ENCODE measurements at places on chromosomes 4 and X.

DNA sequence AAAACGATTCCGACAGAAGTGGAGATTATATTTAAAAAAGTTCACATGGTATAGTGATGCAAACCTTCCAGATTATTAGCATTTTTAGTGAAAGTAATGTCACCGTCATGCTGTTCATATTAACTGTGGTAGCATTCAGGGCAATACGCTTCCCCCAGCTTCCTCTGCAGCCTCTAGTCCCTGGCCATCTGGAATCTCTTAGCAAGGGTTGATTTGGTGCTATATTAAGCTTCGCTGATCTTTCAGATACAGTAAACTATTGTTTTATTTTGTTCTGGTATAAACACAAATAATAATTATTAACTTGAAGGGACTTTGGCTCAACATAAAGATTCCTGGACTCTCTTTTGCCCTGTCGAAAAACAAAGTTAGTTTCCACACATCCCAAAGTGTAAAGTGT is 1080.5 kb upstream of the TENM3 start:
- no peak for DNase-seq

DNA sequence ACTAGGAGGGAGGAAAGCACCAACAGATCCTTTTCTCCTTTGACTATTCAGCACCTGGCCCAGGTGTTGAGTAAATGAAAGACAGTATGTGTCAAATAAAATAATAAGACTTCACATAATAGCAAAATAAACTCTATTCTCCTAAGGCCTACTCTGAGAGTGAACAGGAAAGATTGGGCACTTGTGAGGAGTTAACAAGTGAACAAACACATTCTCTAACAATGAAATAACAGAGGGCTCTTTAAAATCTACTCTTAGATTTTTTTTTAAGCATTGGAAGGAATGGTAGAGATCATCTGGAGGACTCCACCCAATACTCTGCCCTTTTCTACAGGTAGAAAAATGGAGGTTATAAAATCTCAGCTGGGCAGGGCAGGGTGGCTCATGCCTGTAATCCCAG is 39.1 kb upstream of the NOCT start:
- DNase-seq, result no peak

- DNase-seq, result no peak
Measured at GRCh38 chr4:181619651-181620050, 623.6 kb upstream of the TENM3 start.

DNA sequence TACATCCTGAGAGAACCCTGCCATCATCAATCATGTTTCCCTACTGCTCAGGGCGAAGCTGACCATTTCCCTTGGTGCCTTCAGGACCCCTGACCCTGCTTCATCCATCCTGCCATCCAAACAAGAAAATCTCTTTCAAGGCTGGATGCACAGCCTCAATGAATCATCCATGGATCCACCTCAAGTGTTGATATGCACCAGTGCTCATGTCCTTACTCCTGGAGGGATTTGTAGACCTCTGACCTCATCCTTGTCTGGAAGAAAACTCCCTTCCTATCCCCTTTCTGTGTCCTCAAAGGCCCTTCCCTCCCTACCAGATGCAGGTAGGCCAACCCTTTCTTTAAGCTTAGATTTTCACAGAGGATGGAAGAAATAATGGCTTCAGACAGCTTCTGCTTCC is 24.6 kb downstream of the BEX3 start:
- no peak for DNase-seq

GRCh38 chr4:77861495-77861894 is 1.1 kb upstream of the MRPL1 start:
- no peak for DNase-seq

DNA sequence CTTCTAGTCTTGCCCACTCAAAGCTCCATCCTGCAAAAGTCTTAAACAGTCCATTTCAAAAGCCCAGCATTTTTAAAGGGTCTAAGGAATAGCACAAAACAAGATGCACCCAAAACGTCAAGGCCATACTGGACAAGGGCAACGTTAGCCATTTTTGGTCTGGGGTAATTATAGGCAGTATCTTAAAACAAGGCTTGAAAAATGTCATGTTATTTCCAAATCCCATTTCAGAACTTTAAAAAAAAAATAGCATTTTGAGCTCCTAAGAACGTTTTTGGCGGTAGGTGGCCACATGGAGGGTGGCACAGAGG is 584 bp upstream of the TMEM165 start:
- DNase-seq, result no peak

DNA sequence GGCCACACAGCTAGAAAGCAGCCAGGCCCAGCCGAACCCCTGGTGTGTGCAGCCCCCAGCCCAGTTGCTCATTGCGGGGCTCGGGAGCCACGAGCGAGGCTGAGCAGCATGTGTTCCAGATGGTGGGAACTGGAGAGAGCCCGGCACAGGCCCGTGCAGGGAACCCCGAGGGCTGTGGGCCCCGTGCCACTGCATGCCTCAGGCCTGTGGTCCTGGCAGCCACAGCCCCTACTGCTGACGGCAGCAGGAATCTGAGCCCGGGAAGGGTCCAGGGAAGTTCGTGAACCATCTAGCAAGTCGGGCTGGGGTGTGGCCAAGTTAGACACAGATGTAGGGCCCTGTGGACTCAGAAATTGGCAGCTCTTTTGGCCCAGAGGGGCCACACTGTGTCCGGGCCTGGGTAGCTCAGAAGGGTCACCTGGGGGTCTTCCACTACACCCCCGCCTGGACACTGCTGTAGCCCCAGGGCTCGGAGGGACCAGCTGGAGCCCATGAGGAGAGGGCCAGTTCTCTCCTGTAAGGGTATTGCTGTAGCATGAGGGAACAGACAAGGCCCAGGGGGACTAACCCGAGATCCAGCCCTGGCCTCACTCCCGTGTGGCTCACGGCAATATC is 12.1 kb downstream of the HTRA3 start:
- no peak for DNase-seq

DNA sequence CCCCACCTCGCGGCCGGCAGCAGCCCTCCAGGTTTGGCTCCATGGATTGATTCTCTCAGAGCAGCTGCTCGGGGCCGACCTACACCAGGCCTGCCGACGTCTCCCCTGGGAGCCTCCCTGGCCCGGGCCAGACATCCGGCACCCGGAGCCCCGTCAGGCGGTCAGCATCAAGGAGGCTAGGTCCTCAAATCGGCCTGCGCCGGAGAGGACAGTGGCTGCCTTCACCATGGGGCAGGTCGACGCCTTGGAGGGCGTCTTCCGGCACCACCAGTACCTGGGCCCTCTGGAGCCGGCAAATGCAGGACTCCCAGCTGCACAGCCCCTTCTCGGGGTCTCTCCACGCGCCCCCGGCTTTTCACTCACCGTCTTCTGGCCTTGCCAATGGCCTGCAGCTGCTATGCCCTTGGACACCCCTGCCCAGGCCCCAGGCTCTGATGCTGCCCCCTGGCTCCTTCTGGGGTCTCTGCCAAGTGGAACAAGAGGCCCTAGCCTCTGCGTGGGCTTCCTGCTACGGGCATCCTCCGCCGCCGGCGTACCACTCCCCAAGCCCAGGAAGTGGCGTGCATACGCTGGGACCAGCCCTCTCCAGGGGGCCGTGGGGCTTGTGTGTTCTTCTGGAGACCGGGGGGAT is 341.8 kb downstream of the MAGEB5 start:
- peak; percentile 5 for DNase-seq

DNA sequence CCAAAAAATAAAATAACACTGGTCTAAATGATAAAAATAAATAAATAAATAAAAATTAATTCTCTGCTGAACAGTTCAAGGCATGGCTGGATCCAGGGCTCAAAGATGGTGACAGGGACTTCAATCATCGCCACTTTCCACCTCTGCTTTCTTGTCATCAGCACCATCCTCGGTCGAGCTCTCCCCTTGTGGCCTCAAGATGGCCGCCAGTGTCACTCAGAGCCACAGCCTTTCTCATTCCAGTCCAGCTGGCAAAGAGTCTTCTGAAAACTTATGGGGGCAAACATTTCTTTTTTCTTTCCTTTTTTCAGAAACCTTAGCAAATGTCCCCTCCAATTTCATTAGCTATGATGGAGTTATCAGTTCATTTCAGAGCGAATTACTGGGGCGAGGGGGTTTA is 119.5 kb downstream of the RAB28 start:
- no peak for DNase-seq

- DNase-seq, result peak; percentile 60
Measured at GRCh38 chr4:26161030-26161824, 159.6 kb upstream of the RBPJ start.

DNA sequence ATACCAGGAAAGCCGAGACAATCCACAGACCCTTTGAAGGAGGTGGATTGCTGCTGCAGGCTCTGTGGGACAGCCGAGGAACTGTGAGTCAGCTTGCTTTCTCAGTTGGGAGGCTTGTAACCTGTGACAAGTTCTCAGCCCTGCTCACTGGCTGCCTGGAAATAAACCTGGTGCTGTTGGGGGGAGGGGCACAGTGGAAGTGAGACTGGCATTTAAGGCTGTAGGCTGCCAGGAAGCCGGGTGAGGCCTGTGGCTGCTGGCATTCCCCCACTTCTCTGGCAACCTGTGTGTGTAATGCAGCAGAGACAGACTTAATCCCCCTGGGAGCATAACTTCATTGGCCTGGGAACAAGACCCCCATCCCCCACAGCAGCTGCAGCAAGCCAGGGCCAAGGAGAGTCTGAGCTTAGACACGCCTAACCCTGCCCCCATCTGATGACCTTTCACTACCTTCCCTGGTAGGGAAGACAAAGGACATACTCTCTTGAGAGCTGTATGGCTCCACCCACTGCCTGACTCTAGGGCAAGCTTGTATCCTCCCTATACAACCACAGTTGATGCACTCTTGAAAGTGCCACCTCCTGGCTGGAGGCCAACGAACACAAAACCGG is 64.1 kb downstream of the ALPK1 start:
- DNase-seq, result peak; percentile 59

DNA sequence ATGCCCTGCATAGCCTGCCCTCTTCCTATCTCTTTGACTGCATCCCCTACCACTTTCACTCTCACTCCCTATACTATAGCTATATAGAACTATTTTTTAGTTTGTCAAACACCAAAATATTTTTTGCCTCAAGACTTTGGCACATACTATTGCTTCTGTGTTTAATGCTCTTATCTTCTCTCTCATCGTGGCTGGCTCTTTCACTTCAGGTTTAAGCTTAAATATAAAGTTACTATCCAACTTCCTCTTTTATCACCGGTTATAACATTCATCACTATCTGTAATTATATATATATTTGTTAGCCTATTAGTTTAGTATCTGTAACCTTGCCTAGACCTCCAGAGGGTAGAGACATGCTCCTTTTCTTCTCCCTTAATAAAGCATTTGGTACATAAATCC is 11.5 kb upstream of the HMGB2 start:
- no peak for DNase-seq

DNA sequence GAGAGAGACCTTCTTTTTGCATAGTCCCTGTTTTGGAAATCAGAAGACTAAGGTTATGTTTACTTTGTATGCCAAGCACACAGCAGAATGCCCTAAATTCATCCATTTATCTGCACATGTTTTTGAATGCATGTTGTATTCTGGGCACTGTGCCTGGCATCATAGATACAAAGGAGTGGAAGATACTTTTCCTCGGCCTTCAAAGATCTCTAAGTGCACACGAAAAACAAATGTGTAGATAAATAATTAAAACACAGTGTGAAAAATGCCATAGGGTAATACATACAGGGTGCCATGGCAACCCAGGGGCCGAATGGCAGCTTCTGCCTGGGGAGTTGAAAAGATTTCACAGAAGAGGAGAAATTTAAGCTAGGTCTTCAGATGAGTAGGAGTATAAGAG is 390.6 kb upstream of the ATOH1 start:
- DNase-seq, result no peak

GRCh38 chrX:74509989-74510388 is 88.7 kb downstream of the SLC16A2 start:
- no peak for DNase-seq

GRCh38 chr4:40747207-40747835 is 2.4 kb upstream of the NSUN7 start:
- DNase-seq, result no peak

GRCh38 chrX:134194915-134195314 is 42.1 kb upstream of the CCDC160 start:
- DNase-seq, result no peak

GRCh38 chr4:181693517-181693916 is 549.7 kb upstream of the TENM3 start:
- DNase-seq, result no peak

DNA sequence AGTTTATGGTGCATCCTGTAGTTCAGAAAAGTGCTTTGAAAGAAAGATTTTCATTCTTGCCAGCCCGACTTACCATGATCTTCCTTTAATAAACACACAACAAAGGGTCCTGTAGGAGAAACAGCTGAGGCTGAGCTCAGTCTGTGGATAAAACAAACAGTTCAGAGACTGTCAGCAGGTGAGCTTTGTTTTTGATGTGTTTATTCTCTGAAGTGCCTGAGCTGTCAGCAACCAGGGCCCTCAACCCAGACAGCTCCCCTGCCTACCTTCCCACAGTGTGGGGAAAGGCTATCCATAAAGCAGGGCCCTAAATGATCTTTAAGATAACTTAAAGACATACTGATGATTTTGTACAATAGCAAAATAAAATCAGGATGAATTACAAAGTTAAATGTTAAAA is 459.2 kb upstream of the GALNT7 start:
- DNase-seq, result peak; percentile 3

GRCh38 chrX:132505116-132505515 is 16.3 kb upstream of the MBNL3 start:
- DNase-seq, result no peak

GRCh38 chrX:10377427-10377826 is 220.7 kb downstream of the CLCN4 start:
- DNase-seq, result no peak

GRCh38 chrX:11770320-11770719 is 12.3 kb downstream of the MSL3 start:
- DNase-seq, result peak; percentile 80

DNA sequence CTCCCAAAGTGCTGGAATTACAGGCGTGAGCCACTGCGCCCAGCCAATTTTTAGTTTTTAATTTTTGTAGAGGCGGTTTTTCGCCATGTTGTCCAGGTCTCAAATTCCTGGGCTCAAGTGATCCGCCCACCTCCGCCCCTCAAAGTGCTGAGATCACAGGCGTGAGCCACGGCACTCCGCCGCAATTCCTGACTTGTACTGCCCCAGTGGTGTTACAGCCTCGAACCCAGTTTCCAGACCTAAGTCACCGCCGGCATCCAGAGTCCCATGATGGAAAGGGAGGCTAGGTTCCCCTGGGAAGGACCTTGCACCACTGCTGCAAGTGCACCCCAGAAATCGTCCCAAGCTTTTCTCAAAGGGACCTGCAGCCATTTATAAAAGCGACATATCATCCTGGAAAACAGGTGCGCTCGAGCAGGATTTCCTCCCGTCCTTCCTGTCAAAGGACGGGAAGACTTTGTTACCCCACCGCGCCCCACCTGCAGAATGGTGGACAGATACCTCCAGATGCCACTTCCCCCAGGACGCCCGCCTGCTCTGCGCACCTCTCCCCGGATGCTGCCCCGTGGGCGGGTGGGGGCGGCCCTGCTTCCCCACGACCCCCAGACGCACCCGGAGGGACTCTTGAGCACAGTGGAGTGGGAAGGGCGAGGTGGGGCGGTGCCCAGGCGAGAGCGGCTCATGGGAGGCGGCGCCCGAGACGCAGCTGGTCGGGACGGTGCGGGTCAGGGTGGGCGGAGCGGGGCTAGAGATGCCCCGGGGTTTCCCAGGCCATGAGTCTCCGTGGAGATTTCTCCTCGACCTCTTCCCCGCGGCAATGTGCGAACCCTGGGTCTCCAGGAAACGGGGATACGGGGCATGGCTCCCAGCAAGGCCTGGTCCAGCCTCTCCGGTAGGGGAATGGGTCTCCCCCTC is 947 bp upstream of the RPL10 start:
- DNase-seq, result peak; percentile 85

All from H7 (cell line).